SK-N-DZ (cell line): ENCODE measurements at places on chromosomes 12 and 14.

GRCh38 chr14:54653712-54654469 lies 87.0 kb downstream of the SAMD4A start:
- no peak for DNase-seq

- DNase-seq = no peak
Observed at GRCh38 chr14:71722885-71723284, 209.3 kb upstream of the RGS6 start.

DNA sequence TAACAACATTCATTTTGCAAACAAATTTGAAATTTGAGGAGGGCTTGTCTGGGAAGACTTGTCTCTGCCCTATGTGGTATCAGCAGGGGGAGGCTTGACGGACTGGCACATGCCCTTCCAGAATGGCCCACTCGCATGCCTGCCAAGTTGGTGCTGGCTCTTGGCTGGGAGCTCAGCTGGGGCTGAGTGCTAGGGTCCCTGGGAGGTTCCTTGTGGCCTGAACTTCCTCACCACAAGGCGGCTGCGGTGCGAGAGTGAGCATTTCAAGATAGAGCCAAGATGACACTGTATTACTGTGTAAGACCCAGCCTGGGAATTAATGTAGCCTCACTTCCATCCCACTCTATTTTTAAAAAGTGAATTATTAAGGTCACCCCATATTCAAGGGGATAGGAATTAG lies 271.6 kb upstream of the PLEKHG7 start:
- no peak for DNase-seq

DNA sequence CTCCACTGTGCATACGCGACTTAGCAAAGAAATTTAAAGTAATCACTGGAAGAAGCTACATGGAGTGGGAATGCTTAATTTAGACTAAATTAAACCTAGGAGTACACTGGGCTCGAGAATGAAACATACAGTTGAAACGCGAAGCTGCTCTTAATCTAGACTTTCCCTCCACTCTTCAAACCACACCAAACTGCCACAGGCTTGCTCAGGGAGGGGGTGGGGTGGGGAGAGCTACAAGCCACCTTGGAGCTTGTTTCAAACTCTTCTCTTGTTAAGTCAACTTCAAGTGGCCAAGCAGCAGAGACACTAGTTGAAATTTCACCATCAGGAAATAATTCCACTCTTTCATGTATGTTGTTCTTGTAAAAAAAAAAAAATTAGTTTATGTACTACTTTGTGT lies 69.9 kb downstream of the SLC38A1 start:
- no peak for DNase-seq

DNA sequence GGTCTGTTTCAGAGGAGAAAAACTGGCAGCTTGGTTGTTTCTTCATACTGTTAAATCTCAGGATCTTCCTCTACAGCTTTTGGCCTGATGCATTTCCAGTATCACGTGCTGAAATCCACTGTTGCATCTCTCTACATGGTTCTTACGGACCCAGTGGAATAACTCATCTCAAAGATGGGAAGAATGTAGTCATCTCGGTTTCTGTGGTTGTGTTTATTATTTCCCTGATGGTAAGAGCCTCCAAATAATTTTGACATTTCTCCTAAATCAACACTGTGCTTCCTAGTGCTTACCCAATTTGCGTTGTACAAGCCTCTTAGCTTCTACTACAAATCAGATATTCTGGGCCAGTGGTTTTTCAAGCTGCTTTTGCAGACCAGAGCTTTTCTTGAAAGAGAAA lies 812.8 kb downstream of the C12orf50 start:
- DNase-seq = no peak

GRCh38 chr14:90451443-90451842 lies 54.6 kb downstream of the CALM1 start:
- no peak for DNase-seq

- DNase-seq = no peak
Observed at GRCh38 chr14:80956922-80957321, 1.5 kb downstream of the TSHR start.

DNA sequence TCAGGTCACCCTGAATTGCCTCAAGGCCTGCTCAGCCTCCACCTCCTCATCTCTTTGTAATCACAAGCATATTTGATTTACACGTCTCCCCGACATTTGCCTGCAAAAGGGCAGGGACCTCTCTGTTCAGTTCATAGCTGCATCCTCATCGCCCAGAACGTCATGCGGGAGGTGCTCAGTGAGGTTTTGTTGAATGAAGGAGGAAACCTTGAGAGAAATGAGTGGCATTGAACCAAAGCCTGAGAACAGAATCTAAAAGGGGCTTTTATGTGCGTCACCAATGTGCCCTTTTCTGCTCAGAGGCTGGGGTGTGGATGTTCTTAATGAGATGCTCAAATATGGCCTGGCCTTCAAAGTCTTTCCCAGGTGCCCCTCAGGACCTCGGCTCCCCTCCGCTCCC lies 50.0 kb upstream of the LHX5 start:
- no peak for DNase-seq

GRCh38 chr12:114293571-114294302 lies 112.2 kb downstream of the TBX5 start:
- DNase-seq = no peak

DNA sequence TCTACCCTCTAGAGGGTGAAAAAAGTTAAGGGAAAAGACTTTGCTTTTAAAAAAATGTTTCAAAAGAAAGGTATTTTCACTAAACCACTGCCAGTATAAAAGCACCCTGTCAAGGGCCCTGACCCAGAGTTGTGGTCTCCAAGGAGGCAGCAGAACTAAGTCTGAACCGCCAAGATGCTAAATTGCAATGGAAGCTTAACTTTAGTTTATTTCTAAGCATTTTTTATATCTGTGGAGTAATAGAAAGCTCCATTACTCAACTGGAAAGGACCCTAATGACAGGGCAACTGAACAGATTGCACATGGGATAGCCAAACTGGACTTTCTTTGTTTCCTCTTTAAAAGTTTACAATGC lies 379.8 kb downstream of the NAV3 start:
- DNase-seq = no peak

DNA sequence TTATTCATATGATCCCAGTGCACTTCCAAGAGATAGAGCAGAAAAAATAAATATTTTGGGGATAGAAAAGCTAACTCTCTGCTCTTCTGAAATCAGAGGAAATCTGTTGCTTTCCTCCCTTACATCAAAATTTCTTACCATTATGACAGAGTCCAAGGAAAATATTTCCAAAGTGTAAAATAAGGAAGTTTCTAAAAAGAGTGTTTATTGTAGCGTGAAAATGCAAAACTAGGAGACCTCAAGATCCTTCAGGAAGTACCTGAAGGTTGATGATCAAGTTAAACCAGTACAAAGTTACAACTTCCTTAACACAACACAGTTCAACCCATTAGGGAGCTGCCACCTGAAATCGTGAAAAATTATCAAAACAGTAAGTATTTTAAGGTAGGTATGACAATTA lies at the start of gene OR6C2:
Gene OR6C2, plus strand, starts transcription at position 301 of the 400 bp plus-strand sequence. CDS start 8,138 bp downstream, outside the sequence.
- no peak for DNase-seq

GRCh38 chr14:64225151-64225757 lies 68.9 kb downstream of the ESR2 start:
- no peak for DNase-seq
